Fibroblast of the conjunctiva (primary cell): ENCODE measurements at places on chromosomes 5 and 9.

- DNase-seq = no peak
Observed at GRCh38 chr9:136311051-136312008, 7.4 kb upstream of the CCDC187 start.

DNA sequence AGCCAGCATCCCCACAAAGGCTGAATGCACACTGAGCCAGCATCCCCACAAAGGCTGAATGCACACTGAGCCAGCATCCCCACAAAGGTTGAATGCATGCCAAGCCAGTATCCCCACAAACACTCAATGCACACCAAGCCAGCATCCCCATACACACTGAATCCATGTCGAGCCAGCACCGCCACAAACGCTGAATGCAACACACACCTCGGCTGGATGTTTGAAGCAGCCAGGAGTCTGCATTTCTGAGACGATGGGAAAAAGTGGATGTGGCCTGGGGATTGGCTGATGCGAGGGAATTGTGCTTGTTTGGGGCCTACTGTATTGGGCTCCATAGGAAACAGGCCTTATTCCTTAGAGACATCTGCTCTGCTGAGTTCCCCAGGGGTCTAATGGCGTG lies 30.9 kb upstream of the CEP72 start:
- no peak for DNase-seq

GRCh38 chr5:173578947-173579615 lies 37.4 kb downstream of the BOD1 start:
- DNase-seq = no peak

DNA sequence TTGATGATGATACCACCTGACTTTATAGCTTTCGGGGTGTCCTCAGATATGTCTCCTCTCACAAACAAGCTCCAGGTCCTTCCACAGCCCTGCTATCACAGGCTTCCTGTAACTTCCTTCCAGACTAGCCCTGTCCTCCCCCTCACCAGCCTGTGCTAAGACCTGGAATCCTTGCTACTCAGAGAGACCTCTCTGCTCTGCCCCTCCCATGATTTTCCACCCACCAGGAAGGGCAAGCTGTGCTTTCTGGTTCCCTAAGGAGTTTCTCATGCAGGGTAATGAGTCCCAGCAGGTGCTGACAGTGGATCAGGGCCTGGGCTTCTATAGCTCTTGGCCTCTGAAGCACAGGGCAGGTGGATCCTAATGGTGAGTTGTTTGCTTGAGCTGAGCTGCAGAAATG lies 86.9 kb downstream of the AOPEP start:
- no peak for DNase-seq

DNA sequence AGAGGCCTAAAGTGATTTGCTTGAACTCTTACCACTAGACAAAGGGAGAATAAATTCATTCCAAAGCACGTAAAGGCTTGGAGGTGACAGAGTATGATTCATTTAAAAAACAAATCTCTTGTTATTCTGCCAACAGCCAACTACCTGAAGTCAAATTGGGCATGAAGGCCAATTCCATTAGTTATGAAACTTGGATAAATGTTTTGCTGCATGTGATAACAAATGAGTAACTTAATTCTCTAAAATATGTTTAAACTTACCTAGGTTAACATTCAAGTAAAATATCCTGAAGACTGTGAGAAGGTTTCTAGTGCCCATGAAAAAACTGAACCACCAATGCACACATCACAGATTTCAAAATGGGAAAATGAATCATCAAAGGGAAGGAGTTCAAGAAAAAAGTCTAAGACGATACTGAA lies 120.1 kb upstream of the TSLP start:
- no peak for DNase-seq

DNA sequence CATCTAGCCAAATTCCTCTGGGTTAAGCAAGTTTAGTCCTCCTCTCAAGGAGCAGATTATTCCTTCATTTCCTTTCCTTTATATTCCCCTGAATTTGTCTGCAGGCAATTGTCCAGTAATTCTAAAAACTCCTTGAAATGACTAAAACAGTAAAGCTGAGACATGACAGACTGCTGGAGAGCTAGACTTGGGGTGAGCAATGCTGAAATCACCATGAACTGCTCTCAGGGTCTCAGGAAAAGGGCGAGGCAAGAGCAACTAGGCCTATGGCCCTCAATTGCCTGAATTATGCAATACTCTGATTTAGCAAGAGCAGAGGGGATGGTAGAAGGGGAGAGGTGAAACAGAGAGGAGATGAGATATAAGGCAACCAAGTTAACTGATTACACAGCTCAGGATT lies 172.9 kb upstream of the NREP start:
- peak; percentile 50 for DNase-seq

DNA sequence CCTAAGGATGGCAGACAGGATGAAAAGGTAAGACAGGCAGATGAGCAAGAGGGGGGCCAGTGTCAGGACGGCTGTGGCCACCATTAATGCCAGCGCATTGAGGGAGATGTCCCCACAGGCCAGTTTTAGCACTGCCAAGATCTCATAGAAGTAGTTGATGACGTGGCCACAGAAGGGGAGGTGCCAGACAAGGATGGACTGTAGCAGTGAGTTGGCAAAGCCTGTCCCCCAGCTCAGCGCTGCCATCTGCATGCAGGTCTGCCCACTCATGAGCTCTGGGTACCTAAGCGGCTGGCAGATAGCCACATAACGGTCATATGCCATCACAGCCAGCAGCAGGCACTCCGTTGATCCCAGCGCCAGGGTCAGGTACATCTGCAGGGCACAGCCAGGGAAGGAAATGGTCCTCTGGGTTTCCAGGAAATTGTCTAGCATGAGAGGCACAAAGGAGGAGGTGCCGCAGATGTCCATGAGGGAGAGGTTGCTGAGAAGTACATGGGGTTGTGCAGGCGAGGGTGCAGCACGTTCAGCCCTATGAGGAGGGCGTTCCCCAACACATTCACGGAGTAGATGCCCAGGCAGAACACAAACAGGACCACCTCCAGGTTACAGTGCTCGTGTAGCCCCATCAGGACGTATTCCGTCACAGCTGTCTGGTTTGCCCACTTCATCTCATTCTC lies 10.8 kb downstream of the OR13J1 start:
- DNase-seq = no peak

- no peak for DNase-seq
Observed at GRCh38 chr9:26142201-26142600, 464.0 kb upstream of the TUSC1 start.

GRCh38 chr9:14058325-14058688 lies 255.6 kb downstream of the NFIB start:
- no peak for DNase-seq

GRCh38 chr9:89295400-89295799 lies 15.6 kb upstream of the CKS2 start:
- no peak for DNase-seq

- DNase-seq = no peak
Observed at GRCh38 chr9:87629104-87629503, 96.8 kb upstream of the CTSL start.

- DNase-seq = peak; percentile 88
Observed at GRCh38 chr9:114285166-114285867, 37.6 kb upstream of the ORM1 start.

DNA sequence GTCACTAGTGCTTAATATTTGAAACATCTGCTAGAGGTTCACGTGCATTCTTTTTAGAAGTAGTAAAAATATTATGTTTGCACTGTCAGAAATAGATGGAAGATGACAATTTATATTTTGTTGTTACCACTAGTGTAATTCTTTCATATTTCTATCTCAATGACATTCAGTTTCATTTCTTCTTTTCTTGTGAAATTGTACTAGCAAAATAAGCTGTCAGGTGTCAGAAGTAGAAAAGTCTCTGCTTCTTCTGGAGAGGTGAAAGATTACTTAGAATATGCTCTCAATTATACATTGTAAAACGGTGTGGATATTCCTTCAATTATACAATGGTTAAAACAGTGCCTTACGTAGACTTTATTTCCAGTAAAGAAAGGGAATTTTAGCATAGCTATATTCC lies 395.4 kb downstream of the CSNK1G3 start:
- DNase-seq = no peak

GRCh38 chr5:140261403-140262171 lies 41.3 kb downstream of the PFDN1 start:
- DNase-seq = peak; percentile 59

GRCh38 chr9:133188006-133188842 lies 20.8 kb downstream of the OBP2B start:
- DNase-seq = no peak

DNA sequence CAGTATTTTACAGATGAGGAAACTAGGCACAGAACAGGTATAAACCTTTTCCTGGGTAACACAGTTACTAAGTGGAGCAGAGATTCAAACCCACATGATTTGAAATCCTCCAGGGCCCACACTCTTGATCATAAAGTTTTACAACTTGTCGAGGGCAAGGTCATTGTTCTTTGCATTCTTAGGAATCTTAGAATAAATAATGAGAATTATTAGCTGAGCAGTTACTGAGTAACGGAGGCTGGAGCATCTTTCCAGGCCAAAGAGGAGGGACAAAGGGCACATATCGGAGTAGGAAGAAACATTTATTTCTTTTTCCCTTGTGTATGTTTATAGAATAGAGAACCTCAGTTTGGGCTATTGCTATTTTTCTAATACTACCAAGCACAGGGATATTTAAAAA lies 27.1 kb upstream of the F2R start:
- DNase-seq = no peak

DNA sequence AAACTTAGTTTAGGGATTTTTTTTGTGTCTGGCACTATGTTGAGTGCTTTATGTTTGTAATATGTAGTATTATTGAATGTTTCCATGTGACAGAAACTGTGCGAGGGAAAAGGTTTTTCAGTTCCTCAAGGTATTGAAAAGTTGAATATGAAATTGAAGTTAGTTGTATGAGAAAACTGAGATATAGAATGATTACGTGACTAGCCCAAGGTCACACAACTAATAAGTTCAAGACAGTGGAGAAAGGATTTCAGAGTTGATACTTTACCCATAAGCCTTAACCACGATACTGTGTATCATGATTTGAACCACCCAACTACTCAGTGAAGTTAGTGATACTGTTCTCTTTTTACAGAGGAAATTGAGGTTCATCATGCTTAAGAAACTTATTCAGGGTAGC lies 5.7 kb downstream of the NIPBL start:
- DNase-seq = no peak

DNA sequence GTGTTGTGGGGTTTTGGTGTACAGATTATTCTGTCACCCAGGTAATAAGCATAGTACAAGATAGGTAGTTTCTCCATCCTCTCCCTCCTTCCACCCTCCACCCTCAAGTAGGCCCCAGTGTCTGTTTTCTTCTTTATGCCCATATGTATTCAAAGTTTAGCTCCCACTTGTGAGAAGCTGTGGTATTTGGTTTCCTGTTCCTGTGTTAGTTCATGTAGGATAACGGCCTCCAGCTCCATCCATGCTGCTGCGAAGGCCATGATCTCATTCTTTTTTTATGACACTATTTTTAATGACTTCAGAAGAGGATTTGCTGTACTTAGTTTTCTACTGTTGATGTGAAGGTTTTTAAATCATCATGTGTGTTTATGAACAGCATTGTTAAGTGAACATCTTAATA lies 11.9 kb downstream of the CCDC180 start:
- DNase-seq = no peak

DNA sequence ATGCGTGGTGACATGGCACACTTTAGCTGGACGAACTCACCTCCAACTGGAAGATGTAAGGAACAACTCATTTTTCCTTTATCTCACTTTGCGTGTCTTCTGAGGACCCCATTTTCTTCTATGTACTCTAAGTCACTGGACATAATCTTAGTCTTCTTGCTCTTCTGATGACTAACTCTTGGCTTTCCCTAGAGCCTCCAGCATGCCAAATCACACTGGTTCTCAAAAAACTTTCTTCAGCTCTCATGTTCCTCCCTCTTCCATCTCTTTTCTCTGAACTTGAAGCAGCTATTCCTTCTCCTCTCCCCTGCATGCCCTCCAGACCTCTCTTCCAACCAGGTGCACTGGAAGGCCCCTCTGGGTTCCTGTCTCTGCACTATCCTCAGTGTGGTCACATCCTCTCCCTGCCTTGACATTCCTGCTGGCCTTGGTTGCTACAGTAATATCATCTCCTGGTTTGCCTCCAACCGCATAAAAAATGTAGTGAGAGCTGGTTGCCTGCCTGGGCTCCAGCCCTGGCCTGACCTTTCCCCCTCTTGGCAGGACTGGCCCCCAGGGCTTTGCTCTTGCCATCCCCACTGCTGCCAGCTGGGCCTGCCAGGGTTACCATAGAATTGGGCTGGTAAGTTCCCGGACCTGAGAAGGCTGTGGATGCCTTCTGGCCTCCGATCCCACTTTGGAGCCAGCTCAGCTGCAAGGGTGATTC lies 44.8 kb upstream of the BNC2 start:
- DNase-seq = no peak

DNA sequence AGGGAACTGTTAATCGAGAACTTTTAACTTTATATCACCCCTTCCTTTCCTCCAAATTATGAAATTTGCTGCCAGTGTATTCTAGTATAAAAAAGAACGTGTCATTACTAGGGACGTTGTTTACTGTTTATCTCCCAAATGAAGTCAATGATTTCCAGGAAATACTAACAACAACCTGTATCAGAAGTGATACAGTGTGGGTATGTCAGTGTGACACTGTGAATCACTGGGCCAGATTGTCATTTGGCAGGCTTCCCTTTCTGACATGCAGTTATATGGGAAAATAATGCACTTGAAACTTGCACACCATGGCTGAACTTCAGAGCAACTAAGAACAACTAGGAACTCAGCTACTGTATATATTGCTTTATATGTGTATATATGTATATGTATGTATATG lies 12.6 kb downstream of the ZNF462 start:
- DNase-seq = no peak

DNA sequence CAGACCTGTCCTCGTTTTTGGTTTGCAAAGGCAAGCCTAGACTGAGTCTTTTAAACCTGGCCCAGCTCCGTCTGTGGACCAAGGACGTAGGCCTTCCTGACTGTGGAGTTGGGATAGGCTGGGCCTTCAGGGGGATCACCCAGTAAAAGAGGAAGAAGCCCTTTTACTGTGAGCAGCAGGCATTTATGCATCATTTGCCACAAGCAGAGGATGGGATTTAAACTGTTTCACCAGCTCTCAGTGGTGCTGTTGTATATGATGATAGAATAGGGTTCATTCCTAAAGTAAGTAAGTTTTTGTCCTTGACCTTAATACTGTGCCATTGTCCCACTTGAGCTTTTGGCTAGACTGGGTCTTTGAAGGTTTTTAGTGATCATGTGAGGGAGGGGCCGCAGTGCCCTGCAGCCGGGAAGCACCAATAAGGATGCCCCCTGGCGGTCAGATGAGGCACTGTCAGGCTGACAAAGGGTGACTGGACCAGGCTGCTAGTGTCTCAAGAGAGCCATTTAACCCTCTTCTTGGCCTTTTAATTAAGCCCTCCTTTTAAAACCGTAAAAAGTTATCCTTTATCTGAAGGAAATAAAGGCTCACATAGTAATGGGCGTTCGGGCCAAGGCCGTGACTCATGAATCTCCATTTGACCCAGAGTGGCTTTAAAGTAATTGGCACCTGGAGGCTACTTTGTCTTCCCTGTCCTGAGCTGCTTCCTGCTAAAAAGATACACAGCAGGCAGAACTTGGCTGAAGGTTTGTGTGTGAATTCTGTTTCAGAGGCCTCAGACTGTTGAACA lies 74.0 kb downstream of the UBAP1 start:
- peak; percentile 36 for DNase-seq
